ENCODE measurements at places on chromosomes 12 and 14. TPM values are rescaled to one million over a fixed set of nuclear protein-coding genes. Genes with fewer than 3 reads are reported as not detected.

The SALL2 gene
- total RNA-seq, result 8.1 TPM

The GYS2 gene
- not detected for total RNA-seq

The MYF6 gene
- total RNA-seq, result not detected

The SLC4A8 gene
- total RNA-seq, result 2.5 TPM

The USP5 gene
- 63.9 TPM for total RNA-seq

The BCL11B gene
- 2.4 TPM for total RNA-seq

The TMTC1 gene
- 37.4 TPM for total RNA-seq

Data from upper lobe of right lung (tissue), 1 donor.